ENCODE measurements at places on chromosomes 3 and 15.

- DNase-seq: no peak
Measured at GRCh38 chr3:114022145-114022802, 34.1 kb downstream of the CCDC191 start.

GRCh38 chr3:178741020-178741419 is 204.8 kb downstream of the KCNMB2 start:
- no peak for DNase-seq

- no peak for DNase-seq
Measured at GRCh38 chr3:79003994-79004393, 763.8 kb downstream of the ROBO1 start.

- DNase-seq: no peak
Measured at GRCh38 chr3:173138026-173138425, 3.0 kb downstream of the SPATA16 start.

DNA sequence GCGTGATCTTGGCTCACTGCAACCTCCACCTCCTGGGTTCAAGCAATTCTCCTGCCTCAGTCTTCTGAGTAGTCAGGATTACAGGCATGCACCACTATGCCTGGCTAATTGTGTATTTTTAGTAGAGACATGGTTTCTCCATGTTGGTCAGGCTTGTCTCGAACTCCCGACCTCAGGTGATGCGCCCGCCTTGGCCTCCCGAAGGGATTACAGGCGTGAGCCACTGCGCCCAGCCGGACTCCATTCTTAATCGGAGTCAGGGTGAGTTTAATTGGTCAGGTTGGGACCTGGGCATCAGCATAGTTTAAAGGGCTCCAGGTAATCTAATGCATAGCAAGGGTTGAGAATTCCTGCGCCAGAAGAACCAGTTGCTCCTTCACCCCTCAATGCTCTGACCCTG is 29.2 kb downstream of the MAGEF1 start:
- no peak for DNase-seq

GRCh38 chr15:65418596-65418995 is 4.2 kb downstream of the IGDCC4 start:
- DNase-seq: no peak
